ENCODE measurements at places on chromosomes 3 and 15.

DNA sequence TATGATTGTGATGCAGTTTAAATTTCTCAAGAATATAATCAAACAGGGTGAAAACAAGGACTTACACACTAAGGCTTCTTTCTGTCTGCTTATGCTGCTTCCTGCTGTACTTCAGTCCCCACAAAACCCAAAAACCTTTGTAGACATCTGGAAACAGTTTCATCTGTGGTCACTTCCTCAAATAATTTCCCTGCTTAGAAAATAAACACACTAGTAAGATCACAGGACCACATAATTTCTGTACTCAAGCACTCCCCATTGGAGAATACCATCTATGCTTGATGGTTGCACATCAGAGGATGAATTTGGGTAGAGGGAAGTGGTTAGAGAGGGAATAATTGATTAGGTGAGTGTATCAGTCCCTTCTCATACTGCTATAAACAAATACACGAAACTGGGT lies 266.2 kb downstream of the LSAMP start:
- DNase-seq = no peak

DNA sequence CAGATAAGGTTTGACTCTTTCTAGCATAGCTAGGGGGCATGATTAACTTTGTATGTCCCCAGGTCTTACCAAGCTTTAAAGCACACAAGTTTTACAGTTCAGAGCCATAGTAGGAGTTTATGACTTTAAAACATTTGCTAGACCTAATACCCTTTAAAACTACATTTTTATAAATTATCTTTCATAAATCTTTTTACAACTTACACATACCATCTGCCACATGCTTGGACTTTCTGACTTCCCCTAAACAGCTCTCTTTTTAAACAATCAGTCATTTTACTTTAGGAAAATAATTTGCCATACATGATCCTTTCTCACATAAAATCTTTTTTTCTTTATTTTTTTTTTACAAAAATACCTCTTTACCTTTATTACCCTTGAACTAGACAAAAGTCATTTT lies 735.3 kb upstream of the CADM2 start:
- DNase-seq = no peak

DNA sequence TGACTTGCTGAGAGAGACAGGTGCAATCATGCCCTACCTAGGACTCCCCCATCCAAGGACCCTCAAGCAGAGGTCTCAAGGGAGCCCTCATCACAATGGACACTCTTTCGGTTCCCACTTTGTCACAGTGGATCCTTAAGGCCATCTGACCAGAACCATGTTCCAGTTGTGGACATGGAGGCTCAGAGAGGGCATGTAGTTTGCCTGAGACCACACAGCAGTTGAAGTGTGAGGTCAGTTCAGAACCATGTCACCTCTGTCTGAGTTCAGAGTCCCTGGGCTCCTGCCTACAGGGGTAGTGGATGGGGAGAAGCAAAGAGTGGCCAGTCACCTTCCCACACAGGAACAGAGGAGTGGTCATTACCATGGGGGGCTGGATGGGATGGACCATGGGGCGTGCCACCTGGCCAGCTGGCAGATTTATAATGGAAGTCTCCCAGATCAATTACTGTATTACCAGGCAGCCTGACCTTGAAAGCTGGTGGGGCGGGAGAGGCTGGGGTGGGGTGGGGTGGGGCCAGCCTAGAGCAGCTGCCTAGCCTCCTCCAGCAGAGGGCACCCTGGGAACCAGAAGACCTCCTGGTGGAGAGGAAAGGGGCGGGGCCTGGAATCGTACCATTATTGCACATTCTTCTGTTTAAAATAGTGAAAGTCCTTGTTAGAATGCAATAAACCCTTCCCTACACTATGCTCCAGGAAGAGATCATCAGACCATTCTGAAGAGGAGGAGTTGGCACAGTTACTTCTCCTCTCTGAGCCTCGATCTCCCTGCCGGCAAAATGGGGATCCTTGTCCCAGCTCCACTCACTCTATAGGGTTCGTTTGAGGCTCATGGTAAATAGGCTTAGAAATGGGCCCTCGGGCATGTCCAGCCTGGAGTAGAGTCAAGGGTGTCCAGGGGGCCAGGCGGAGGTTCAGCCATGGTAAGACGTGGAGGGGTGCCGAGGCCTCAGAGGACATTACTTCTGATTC lies 26.9 kb upstream of the LINGO1 start:
- peak; percentile 2 for DNase-seq

- no peak for DNase-seq
Observed at GRCh38 chr15:74541494-74542165, 610 bp downstream of the ARID3B start.

GRCh38 chr3:5442106-5442785 lies 254.7 kb downstream of the EDEM1 start:
- no peak for DNase-seq

- no peak for DNase-seq
Observed at GRCh38 chr3:53688066-53688465, 158.2 kb downstream of the CHDH start.

DNA sequence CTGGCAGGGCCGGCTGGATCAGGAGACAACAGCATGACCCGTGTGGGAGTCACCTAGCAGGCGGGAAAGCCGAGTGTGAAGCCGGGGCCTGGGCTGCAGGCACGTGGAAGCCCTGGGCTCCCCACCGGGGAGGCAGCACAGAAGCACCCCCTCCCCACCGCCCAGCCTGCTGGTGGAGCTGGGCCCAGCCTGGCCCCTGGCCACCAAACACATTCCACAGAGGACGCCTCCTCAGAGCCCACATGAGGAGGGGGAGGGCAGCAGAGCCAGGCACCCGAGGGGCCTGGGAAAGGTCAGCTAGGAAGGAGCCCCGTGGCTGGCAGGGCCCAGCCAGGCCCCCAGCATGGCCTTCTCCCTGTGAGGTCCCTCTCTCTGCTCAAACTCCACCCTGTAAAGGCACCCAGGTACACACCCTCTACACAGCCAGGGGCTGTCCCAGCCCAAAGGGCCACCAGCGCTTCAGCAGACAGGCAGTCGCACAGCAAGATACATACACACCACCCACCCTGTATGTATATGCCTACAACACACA lies 4.5 kb downstream of the PLXNB1 start:
- no peak for DNase-seq

- DNase-seq = no peak
Observed at GRCh38 chr3:106092792-106093191, 224.0 kb upstream of the CBLB start.

All from NCI-H510A treated with DMSO at 0.1 percent for 48 hours (cell line).